ENCODE measurements at places on chromosomes 2 and 18.

DNA sequence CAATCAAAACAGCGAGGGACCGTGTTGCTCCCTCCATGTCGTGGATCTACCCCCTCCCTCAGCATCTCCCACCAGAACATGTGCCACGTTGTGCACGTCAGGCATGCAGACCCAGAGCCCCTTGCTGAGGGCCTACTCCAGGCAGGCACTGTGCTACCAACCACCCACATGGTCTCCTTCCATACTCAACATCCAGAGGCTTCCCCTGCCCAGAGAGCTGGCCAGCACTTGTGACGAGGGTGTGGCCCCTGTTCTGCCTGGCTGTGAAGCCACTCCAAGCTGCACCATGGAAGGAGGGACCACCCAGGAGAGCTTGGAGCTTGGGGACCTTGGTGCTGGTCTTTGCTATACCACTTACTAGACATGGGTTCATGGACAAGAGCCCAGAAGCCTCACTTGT is 40.5 kb downstream of the REEP1 start:
- no peak for DNase-seq

GRCh38 chr2:54350426-54350825 is 94.4 kb upstream of the TSPYL6 start:
- no peak for DNase-seq

GRCh38 chr18:38759457-38759856 is 1193.9 kb upstream of the CELF4 start:
- no peak for DNase-seq

GRCh38 chr2:196459539-196459938 is 180.0 kb upstream of the CCDC150 start:
- no peak for DNase-seq

- no peak for DNase-seq
These were observed 93.4 kb upstream of the SIX2 start for GRCh38 chr2:45102579-45103117.

DNA sequence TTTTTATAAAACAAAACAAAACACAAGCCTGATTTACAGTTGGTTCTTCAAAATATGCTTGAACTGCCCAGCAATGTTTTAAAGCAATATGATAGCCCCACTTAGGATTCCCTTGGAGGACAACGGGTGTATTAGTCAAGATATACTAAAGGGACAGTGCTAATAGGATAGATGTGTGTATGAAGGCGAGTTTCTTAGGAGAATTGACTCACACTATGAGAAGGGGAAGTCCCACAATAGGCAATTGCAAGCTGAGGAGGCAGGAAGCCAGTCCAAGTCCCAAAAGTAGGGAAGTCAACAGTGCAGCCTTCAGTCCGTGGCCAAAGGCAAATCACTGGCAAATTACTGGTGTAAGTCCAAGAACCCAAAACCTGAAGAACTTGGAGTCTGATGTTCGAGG is 167.9 kb downstream of the CBLN2 start:
- DNase-seq = no peak

- no peak for DNase-seq
These were observed 8.4 kb upstream of the NR4A2 start for GRCh38 chr2:156340804-156341451.

DNA sequence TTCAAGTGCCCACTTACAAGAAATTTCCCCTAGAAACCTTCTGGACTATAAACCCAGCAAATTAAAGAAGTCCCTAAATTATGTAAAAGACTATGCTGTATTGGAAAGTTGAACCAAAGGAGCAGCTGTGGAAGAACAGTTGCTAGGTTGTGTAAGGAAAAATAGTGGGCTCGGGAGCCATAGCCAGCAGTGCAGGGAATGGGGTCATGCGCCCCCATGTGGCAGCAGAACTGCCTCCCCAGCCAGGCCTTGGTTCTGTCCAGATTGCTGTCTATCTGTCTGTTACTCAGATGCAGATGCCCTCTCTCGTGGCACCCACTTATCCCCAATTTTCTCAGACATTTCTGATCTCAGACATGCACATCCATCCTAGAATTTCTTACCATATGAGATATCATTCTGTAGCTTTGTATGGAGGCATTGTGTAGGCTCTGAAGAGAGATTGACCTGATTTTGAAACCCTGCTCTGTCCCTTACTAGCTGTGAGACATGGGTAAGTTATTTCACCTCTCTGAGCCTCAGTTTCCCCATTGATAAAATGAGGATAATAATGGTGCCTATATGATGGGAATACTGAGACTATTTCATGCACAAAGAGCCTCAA is 258.3 kb downstream of the SS18 start:
- DNase-seq = no peak

- no peak for DNase-seq
These were observed 165.2 kb upstream of the EPC2 start for GRCh38 chr2:148479398-148479797.

DNA sequence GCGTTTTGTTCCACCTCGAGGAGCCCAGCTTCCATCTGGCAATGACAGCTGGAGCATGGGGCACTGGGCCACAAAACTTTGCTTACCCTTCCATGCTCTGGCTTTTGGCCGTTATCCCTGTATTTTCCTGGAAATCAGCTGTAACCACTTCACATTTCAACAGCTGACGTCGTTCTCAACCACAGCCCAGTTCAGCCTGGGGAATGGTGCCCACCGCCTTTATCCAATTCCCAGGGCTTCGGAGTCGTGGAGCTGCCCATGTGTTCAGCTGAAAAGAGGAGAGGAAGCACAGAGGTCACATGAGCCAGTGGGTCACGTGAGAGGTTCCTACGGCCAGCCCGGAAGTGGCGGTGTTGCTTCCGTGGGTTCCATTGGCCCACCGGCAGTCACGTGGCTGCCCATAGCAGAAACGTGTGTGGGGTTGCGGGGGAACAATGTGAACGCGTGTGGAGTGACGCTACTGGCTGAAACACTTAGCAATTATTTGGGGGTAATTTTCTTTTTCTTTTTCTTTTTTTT is 16.7 kb upstream of the EDAR start:
- no peak for DNase-seq

- no peak for DNase-seq
These were observed 56.0 kb downstream of the HAUS1 start for GRCh38 chr18:46160050-46160798.

- DNase-seq = no peak
These were observed 51.2 kb downstream of the MTERF4 start for GRCh38 chr2:241050624-241051577.

DNA sequence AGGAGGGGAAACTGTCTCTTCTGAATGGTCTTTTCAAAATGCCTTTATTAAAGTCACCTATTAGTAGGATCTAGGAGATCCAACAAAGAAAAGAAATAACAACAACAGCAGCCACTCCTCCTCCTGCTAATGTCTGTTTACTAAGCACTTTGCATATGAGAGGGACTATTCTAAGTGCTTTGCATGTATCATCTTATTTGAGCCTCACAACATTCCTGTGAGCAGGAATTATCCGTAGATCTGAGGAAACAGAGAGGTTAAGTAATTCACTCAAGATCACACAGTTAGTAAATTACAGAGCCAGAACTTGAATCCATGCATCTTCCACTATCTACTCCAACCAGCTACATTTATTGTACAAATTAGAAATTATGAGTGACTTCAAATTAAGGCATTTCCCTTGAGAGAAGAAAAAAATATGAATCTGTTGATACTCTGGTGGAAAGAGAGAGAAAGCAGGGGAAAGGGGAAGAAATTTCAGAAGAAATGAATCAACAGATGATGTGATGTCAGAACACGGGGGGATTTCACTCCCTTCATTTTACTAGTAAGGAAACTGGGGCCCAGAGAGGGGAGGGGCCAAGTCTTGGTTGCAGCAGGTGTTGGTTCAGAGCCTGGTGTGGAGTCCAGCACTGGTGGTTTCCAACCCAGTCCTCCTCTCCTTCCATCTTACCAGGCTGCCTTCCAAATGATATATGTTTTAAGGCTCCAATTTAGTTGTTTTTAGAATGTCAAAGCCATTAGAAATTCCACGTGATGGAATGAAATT is 49.7 kb downstream of the TSN start:
- DNase-seq = no peak

GRCh38 chr2:44351676-44352075 is 9.6 kb downstream of the PREPL start:
- DNase-seq = no peak

DNA sequence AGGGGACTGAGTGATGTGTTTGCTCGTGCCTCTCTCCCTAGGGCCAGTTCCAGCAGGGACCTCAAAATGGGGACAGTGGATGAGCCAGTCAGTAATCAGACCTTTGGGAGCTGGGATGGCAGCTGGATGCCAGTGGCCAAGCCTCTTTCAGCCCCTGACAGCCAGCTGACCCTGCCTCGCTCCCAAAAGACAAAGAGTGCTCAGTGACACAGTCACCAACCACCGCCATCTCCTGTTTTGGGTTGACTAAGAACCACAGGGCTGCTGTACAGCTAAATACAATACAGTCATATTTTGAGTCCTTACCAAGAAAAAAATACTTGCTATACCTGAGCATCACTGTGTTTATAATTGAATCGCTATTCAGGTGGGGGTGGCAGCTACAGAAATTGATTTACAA is 75.7 kb downstream of the POU3F3 start:
- DNase-seq = no peak

GRCh38 chr2:58535182-58535581 is 294.1 kb upstream of the FANCL start:
- DNase-seq = no peak

DNA sequence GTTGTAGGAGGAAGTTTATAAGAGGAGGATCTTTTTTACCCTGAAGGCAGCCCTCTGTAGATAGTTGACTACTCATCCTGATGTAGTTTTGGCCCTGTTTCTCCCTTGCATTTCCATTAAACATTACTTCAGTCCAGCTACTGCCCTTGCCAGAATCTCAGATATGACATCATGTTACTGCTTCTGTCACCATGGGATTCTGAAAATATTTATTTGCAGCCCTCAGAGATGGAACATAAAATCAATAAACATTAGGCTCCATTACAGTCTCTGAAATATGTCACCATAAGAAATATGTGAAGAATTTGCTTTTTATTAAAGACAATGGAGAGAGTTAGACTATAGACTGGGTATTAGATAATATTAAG is 68.7 kb upstream of the STK39 start:
- no peak for DNase-seq

- DNase-seq = no peak
These were observed 86.0 kb downstream of the OSBPL6 start for GRCh38 chr2:178280244-178280852.

DNA sequence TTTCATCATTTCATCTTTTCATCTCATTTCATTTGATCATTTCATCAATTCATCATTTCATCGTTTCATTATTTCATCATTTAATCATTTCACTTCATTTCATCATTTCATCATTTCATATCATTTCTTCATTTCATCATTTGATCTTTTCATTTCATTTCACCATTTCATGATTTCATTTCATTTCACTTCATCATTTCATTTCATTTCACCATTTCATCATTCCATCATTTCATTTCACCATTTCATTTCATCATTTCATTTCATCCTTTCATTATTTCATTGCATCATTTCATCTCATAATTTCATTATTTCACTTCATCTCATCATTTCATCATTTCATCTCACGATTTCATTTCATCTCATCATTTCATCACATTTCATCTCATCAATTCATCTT is 127.8 kb downstream of the ANKRD30BL start:
- no peak for DNase-seq

GRCh38 chr18:39770399-39770798 is 2184.6 kb upstream of the PIK3C3 start:
- no peak for DNase-seq

GRCh38 chr2:209985874-209986273 is 16.6 kb upstream of the RPE start:
- DNase-seq = no peak

DNA sequence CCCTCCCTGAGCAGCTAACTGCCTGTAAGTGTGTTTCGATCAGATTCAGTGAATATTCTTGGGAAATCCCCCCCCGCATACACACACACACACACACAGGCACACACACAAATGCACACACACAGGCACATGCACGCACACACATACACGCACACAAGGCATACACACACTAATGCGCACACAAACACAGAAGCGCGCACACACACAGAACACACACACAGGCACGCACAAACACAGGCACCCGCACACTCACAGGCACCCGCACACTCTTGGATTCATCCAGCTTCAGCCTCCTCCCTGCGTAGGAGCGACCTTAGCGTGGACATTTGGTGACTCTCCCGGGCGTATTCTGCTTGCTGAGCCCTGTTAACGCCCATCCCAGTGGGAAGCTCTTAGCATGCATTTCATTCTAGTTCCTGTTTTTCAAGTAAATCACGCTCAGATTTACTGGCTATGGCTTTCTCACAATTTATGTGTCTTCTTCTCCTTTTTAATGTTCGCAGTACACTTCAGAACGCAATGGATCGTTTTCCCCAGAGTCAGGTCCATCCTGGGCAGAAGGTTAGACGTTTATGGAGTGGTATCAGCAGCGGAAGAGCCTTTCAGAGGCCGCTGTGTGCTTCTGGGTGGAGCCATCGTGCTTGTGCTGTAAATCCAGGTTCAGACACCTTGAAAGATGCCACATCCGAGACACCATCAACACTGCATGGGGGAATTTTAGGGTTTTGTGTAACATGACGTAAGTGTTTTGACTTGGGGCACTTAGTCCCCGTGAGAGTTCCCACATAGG is 656.6 kb downstream of the GALR1 start:
- no peak for DNase-seq

DNA sequence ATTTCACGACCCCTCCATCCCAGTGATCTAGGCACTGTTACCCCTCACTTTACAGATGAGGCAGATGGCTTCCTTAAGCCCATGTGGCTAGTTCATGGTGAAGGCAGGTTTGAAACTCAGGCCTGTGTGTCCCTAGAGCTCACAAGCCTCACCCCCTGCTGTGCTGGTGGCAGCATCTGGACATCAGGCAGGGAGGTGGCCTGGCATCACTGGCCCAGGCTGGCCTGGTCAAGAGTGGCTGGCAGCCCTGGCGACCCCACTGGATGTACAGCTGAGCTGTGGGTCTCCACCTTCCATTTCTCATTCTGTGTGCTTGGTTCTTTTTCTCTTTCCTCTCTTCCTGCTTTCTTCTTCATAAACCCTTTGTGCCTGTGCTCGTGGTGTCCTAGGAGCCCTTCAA is 56.3 kb downstream of the BOLA3 start:
- DNase-seq = no peak

GRCh38 chr2:118842661-118843482 is 4.6 kb downstream of the EN1 start:
- DNase-seq = no peak

- no peak for DNase-seq
These were observed 4.7 kb downstream of the CTDP1 start for GRCh38 chr18:79684283-79684631.

All from stimulated activated CD8-positive, alpha-beta memory T cell treated with anti-CD3 and anti-CD28 coated beads, Interleukin-7, amount 100 ng/mL, for 1 hour (primary cell).